ENCODE measurements at places on chromosomes 7 and 10. TPM values are rescaled to one million over a fixed set of nuclear protein-coding genes. Genes with fewer than 3 reads are reported as not detected.
A peak's percentile ranks its signal among the peaks of the same experiment; 100 is the strongest.

ITGB8 gene
- 1.8 TPM for total RNA-seq

ZNF503 gene
- 0.39 TPM for total RNA-seq

C10orf67 gene
- total RNA-seq = not detected

DOCK4 gene
- 13.3 TPM for total RNA-seq

GRCh38 chr10:6498771-6499170 is 81.3 kb downstream of the PRKCQ start:
- DNase-seq = no peak
- no peaks in the 10 kb centered on the region for H3K4me1 ChIP-seq
- no peak overlapping the region for H3K27ac ChIP-seq
- H3K36me3 ChIP-seq = no peaks in the 10 kb centered on the region
- H3K4me3 ChIP-seq = no peak overlapping the region

DNA sequence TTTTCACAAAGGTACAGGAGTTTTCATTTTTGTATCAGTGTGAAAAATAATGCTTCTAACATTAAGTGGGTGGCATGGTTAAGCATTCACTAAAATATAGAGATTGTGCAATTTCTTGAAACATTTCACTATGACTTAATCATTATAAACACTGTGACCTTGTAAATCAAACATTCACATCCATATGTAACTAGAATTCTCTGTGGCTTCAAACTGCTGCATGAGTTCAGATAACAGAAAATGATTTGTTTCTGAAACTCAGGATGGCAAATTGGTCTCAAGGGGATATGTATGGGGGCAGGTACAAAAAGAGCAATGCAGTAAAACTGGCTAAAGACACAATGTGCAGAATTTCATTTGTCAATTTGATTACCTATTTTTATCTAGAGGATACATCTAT is 3.8 kb downstream of the FAM133B start:
- DNase-seq = no peak
- peaks cover 12% of the 10 kb centered on the region for H3K36me3 ChIP-seq
- peak overlapping the region; percentile 80 for H3K27ac ChIP-seq
- peaks cover 9% of the 10 kb centered on the region for H3K27me3 ChIP-seq

DNA sequence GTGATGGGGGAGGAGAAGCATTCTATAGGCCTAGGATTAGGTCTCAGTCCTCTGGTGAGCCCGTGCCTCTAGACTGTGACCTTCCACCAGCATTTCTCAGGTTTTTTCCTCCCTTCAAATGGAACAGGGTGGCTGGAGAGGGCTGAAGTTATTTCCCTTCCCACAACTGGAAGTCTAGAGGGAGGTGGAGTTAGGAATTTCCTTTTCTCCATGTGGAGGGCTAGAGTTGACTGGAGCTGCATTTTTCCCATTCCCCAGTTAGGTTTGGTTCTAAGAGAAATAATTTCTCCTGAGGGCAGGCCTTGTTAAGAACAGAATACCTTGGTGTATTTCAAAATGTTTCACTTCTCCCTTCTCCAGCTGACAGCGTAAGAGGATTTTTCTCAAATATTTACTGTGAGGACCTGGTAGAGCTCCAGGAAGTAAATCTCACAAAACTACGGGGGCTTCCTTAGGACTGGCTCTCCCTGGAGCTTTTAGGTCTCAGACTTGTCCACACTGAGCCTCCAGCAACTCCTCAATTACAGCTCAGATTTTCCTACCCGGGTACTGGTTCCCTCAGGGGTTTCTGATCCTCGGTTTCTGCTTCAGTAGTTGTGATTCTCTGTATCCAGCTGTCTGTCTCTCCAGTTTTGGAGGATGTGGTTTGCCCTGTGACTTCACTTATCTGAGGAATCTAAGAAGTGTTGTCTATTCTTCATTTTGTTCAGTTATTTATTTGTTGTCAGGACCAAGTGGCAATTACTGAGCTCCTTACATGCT is 6.0 kb upstream of the REEP3 start:
- peak overlapping the region; percentile 24 for H3K4me3 ChIP-seq
- H3K27me3 ChIP-seq = no peaks in the 10 kb centered on the region
- peaks cover 64% of the 10 kb centered on the region for H3K4me1 ChIP-seq
- no peaks in the 10 kb centered on the region for H3K36me3 ChIP-seq
- H3K27ac ChIP-seq = peak overlapping the region; percentile 97
